ENCODE measurements at places on chromosomes 11 and 22. TPM values are rescaled to one million over a fixed set of nuclear protein-coding genes. Genes with fewer than 3 reads are reported as not detected.

GRCh38 chr11:103953797-103954486 is 82.5 kb upstream of the DDI1 start:
- no peaks in the 10 kb centered on the region for H3K4me1 ChIP-seq
- H3K4me3 ChIP-seq = no peak overlapping the region
- no peak overlapping the region for H3K27ac ChIP-seq
- no peaks in the 10 kb centered on the region for H3K36me3 ChIP-seq
- no peak for DNase-seq

- H3K36me3 ChIP-seq = no peaks in the 10 kb centered on the region
- no peak for DNase-seq
- H3K4me1 ChIP-seq = no peaks in the 10 kb centered on the region
These were observed 28.5 kb downstream of the IMMP1L start for GRCh38 chr11:31480930-31481329.

DNA sequence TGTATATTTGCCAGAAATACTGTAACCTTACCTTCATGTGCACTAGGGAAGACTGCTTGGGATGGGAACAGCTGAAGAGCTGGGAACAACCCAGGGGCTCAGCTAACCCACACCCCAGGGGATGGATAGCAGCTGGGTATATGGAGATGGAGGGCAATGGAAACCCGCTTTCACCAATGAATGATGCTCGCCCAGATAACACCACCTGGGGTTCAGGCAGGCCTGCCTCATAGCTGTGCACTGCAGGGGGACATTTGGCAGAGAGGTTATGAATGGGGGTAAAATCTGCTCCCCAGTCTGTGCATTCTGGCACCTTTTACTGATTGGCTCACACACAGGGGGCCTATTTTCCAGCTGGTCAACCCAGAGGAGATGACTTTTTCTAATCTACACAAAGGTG is 170.7 kb downstream of the CHST1 start:
- no peak for DNase-seq
- H3K27me3 ChIP-seq = no peaks in the 10 kb centered on the region
- H3K27ac ChIP-seq = no peak overlapping the region
- no peak overlapping the region for H3K4me3 ChIP-seq
- no peaks in the 10 kb centered on the region for H3K4me1 ChIP-seq
- H3K36me3 ChIP-seq = no peaks in the 10 kb centered on the region

GRCh38 chr11:3614742-3615171 is 27.0 kb downstream of the ART5 start:
- H3K36me3 ChIP-seq = no peaks in the 10 kb centered on the region
- no peak overlapping the region for H3K4me3 ChIP-seq
- H3K27ac ChIP-seq = no peak overlapping the region
- no peak for DNase-seq
- H3K4me1 ChIP-seq = no peaks in the 10 kb centered on the region

- H3K4me3 ChIP-seq = no peak overlapping the region
- H3K27ac ChIP-seq = no peak overlapping the region
- no peak for DNase-seq
- H3K4me1 ChIP-seq = no peaks in the 10 kb centered on the region
- no peaks in the 10 kb centered on the region for H3K36me3 ChIP-seq
These were observed 27.8 kb upstream of the SHISAL1 start for GRCh38 chr22:44340271-44341239.

The KCNQ1OT1 gene
- 3.6 TPM for total RNA-seq

The TMA7B gene
- total RNA-seq = not detected

DNA sequence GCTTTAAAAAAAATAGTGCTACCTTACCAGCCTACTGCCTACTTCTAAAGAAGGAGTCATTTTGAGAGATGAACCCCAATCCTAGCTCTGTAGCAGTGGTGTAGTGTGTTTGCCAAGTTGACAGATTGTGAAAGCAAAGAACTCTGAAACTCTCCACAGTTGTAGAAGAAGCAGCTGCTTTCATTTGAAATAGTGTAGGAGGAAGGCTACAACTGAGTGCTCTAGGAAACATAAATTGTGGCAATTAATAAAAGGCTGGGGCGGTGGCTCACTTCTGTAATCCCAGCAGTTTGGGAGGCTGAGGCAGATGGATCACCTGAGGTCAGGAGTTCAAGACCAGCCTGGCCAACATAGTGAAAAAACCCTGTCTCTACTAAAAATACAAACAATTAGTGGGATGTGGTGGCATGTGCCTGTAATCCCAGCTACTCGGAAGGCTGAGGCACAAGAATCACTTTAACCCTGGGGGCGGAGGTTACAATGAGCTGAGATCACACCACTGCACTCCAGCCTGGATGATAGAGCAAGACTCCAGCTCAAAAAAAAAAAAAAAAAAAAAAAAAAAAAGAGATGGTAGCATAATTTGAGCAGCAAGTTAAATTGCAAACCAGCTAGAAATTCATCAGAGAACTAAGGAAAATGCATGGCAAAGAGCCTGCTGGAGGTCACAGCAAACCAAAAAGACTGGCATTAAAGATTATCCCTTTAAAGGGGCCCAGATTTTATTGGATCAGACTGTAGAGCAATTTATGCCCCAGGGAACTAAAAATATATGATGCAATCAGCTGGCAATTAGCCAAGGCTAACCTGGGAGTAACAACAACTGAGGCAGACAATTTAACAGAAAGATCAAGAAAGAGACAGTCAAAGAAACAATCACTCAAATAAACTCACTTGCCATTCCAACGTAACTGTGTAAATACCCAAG is 112.6 kb downstream of the LUZP2 start:
- no peak overlapping the region for H3K4me3 ChIP-seq
- no peak overlapping the region for H3K27ac ChIP-seq
- no peaks in the 10 kb centered on the region for H3K36me3 ChIP-seq
- DNase-seq = no peak
- H3K4me1 ChIP-seq = no peaks in the 10 kb centered on the region

The ALKBH8 gene
- total RNA-seq = 6.2 TPM

The CHKA gene
- total RNA-seq = 52.1 TPM

The POU2AF3 gene
- 3.6 TPM for total RNA-seq

- no peaks in the 10 kb centered on the region for H3K4me1 ChIP-seq
- no peak for DNase-seq
- H3K4me3 ChIP-seq = no peak overlapping the region
- H3K36me3 ChIP-seq = no peaks in the 10 kb centered on the region
- H3K27me3 ChIP-seq = no peaks in the 10 kb centered on the region
These were observed 19.5 kb downstream of the SLC5A12 start for GRCh38 chr11:26702406-26702805.

DNA sequence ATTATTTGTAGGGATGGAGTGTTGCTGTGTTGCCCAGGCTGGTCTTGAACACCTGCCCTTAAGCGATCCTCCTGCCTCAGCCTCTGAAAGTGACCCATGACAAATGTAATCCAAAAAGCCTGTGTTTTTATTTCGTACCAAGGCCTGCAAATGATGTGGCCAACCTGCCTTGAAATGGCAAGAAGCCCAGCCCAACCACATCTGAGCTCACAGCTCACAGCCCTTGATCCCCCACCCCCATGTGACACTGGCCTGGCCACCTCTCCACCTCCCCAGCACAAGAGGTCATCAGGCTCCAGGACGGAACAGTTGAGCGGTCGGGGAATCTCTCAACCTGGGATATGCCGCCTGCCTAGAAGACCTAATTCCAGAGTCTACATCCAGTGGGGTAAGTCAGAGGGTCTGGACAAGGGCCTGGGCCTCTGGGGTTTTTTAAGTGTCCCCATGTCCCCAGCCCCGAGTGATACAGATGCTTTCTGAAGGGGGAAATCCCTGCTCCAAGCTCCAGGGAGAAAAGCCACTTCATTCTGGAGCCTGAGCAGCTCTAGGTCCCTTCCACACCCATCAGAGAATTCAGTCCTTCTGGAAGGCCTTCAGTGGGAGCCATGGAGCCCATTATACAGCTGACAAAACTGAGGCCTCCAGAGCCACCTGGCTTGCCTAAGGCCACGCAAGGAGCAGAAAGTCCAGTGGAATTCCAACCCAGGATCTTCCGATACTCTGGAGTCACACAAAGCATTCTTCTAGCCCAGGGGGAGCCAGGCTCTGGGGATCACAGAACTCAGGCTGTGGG is 70.7 kb downstream of the MN1 start:
- H3K4me1 ChIP-seq = no peaks in the 10 kb centered on the region
- no peaks in the 10 kb centered on the region for H3K36me3 ChIP-seq
- no peak overlapping the region for H3K27ac ChIP-seq
- H3K27me3 ChIP-seq = no peaks in the 10 kb centered on the region

DNA sequence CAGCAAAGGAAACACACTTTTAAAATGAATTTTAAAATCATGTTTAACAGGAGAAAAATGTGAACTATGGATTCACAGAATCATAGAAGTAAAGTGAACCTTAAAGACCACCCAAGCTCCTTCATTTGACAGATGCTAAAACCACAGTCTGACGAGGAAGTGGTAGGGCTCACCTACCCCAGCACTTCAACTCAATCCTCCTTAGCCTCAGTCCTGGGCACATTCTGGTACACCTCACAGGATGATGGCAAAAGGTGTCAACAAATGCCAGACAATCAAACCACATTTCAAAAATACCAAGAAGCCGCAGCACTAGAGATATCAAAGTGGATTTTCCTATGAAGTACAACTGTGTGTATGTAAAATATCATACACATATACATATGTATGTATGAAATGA is 43.1 kb downstream of the PITPNB start:
- H3K36me3 ChIP-seq = no peaks in the 10 kb centered on the region
- no peaks in the 10 kb centered on the region for H3K4me1 ChIP-seq
- H3K27ac ChIP-seq = no peak overlapping the region
- no peak overlapping the region for H3K4me3 ChIP-seq
- DNase-seq = no peak
- no peaks in the 10 kb centered on the region for H3K27me3 ChIP-seq

The ANO1 gene
- total RNA-seq = 53.7 TPM

DNA sequence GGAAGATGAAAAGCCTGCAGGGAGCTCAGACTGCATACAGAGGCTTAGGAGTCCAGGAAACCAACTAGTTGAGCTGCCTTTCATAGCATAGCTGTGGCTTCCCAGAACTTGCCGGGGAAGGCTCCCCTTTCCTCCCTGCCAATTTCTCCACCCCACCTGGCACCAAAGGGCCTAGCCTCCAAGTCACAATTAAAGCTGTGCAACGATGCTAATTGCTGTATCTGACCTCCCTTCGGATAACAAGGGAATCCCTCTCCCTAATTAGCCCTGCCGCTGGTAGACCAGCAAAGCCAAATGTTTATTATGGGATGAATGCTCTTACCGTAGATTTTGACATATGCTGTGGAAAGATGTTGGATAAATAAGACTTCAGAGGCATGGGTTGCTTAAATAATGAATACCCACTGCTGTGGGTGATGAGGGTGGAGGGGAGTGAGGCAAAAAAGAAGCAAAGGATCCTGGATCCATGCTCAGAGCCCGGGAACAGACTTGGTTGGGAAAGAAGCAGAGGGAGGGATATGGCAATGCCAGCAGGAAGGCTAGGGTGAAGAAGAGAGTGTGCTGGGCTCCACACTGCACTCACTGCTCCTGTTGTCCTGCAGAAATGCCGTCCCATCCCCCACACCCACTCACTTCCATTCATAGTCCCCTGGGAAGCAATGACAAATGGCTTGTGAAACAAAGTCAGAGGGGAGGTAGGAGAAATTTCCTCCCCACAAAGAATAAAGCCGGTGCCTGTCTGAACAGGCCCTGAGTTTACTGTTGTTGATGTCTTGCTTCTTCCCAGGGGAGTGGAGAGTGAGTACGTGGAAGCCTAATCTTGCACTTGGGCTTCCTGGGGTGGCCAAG is 608.1 kb upstream of the CADM1 start:
- no peaks in the 10 kb centered on the region for H3K36me3 ChIP-seq
- H3K27me3 ChIP-seq = no peaks in the 10 kb centered on the region
- no peaks in the 10 kb centered on the region for H3K4me1 ChIP-seq
- no peak for DNase-seq

GRCh38 chr22:33874206-33874605 is 46.1 kb downstream of the LARGE1 start:
- no peak for DNase-seq
- no peak overlapping the region for H3K4me3 ChIP-seq
- no peaks in the 10 kb centered on the region for H3K27me3 ChIP-seq
- H3K27ac ChIP-seq = no peak overlapping the region

DNA sequence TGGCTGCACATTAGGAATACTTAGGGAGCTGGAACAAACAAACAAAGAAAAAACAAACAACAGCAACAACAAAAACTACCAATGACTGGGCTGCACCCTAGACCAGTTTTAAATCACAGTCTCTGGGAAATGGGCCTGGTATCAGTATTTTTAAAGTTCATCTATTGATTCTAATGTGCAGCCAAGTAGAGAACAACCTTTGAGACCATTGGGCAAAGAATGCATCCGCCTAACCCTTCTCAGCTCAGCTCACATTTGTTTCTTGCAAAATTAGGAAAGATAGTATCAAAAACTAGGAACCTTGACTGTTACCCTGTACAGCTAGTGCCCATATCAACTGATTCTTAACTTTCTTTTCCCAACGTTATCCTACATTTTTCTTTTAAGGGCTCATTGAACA is 5.2 kb downstream of the SYT9 start:
- no peaks in the 10 kb centered on the region for H3K4me1 ChIP-seq
- no peaks in the 10 kb centered on the region for H3K27me3 ChIP-seq
- H3K36me3 ChIP-seq = no peaks in the 10 kb centered on the region
- H3K4me3 ChIP-seq = no peak overlapping the region
- DNase-seq = no peak

GRCh38 chr11:17529844-17530185 is 14.4 kb downstream of the USH1C start:
- H3K4me3 ChIP-seq = no peak overlapping the region
- no peaks in the 10 kb centered on the region for H3K27me3 ChIP-seq
- H3K36me3 ChIP-seq = no peaks in the 10 kb centered on the region
- H3K4me1 ChIP-seq = no peaks in the 10 kb centered on the region

DNA sequence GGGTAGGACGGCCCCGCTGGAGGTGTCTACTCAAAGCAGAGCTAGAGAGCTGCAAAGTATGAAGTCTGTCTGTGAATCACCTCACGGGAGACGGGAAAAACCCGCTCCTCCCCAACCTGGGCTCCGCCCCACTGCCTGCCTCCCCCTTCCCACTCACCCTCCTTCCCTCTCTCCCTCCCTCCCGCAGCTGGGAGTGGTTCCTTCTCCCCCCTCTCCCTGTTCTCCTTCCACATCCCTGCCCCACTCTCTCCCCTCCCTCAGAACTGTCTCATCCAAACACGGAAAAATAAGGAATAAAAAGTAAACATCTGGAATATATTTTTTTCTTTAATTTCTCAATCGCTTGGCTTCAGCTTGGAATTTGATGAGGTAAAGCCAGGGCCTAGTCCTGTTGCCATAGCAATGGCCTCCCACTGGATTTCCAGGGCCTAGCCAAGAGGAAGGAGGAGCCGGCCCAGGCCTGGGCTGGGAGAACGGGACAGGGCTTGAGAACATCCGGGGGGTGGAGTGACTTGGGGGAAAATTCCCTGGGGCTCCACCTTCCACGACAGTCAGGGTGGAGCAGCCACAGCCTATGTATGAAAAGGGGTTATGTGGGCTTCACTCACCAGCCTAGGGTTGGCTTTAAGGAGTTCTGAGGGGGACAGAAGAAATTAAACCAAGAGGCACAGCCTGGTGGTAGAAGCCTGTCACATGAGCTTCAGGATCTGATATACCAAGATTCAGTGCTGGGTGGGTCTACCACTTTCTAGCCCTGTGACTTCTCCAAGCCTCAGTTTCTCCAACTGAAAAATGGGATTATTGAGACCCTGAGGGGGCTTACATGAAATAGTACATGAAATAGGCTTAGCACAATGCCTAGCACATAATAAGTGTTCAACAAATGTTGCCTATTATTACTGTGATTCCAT is 2.2 kb downstream of the TNKS1BP1 start:
- DNase-seq = peak; percentile 96
- peaks cover 18% of the 10 kb centered on the region for H3K4me1 ChIP-seq
- H3K4me3 ChIP-seq = peak overlapping the region; percentile 91
- no peaks in the 10 kb centered on the region for H3K36me3 ChIP-seq

The PAMR1 gene
- total RNA-seq = 11.3 TPM

The SCO2 gene
- 6.6 TPM for total RNA-seq

GRCh38 chr11:57276971-57277675 is 40.1 kb upstream of the APLNR start:
- DNase-seq = no peak
- no peak overlapping the region for H3K4me3 ChIP-seq
- peaks cover 5% of the 10 kb centered on the region for H3K4me1 ChIP-seq

All from breast epithelium (tissue), 4 donors.